ENCODE measurements at places on chromosomes 6 and 20. TPM values are rescaled to one million over a fixed set of nuclear protein-coding genes. Genes with fewer than 3 reads are reported as not detected.

GRCh38 chr6:108732091-108732870 lies 115.9 kb upstream of the ARMC2 start:
- DNase-seq = no peak

GRCh38 chr6:148128014-148128730 lies 214.5 kb upstream of the SASH1 start:
- no peak for DNase-seq

GRCh38 chr6:77455271-77455670 lies 8.0 kb downstream of the HTR1B start:
- no peak for DNase-seq

The BEND6 gene
- total RNA-seq = not detected

The HEY2 gene
- total RNA-seq = 0.11 TPM

The PHACTR1 gene
- 0.79 TPM for total RNA-seq
